ENCODE measurements at places on chromosomes 3 and 15.

- no peak for DNase-seq
Measured at GRCh38 chr3:148856384-148856783, 8.7 kb upstream of the CPA3 start.

DNA sequence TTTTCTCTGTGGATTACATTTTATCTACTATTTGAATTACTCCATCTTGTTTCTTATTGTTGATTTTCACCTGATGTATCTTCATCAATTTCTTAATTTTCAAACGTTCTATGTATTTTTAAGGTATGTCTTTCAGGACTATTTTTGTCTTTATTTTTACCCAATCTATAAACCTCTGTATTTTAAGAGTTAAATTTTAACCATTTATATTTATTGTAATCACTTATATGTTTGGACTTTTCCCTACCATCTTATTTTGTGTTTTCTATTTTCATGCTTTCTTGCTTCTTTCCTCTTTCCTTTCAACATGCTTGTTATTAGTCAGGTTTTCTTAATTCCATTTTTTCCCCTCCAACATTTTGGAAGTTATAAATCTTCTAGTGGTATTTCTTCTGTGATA, 49.5 kb upstream of the NR2E3 start:
- DNase-seq = no peak

DNA sequence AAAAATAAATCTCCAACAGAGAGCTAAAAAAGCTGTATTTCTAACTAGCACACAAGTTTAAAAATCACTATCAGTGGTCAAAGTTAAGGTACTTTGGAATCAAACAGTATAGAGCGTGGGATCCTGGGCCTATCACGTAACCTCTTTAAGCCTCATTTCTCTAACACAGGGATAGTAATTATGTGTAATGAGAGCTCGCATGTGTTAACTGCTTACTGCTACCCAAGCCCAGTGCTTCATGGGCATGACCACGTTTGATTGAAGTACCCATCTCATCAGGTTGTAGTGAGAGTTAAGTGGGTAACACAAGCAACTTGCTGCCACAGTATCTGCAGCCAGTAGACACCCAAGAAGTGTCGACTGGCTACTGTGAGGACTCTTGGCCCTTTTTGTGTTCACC, 28.2 kb upstream of the NOX5 start:
- DNase-seq = no peak

GRCh38 chr15:99504071-99504822, 61.5 kb upstream of the MEF2A start:
- no peak for DNase-seq

DNA sequence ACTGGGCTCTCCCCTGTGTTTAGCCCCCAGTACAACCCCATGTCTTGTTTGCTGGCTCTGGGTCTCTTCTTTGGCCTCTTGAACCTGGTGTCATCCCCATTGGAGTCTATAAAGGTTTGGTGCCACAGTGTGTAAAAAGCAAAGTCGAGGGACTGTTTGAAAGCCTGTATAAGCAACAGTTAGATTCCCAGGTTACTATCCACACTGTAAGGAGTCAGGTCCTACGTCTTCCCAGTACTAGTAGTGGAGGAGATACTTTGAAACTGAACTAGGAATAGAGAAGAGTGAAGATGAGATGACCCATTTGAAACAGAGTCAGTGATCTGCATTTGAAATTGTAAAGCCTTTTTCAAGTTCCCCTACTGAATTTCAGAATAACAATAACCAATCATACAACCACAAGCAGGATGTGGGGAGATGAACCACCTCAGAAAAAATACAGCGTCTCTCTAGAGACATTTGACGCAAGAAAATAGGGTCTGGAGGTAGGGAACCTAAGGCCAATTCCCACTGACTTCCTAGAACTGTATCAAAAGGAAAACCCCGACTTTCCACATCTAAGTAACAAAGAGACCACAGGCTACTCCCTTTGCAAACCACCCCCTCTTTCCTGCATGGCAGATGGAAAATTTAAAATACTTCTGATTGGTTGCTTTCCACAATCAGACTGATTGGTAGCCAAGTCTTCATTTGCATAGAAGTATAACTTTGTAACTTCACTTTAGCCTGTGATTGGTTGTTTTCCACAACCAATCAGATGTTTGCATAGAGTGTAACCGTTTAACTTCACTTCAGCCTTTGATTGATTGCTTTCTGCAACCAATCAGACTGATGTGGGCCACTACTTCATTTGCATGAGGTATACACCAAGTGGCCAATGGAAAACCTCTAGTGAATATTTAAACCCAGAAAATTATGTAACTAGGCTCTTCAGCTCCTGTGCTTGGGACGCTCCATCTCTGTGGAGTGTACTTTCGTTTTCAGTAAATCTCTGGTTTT, 49.9 kb upstream of the NEDD4 start:
- no peak for DNase-seq

GRCh38 chr3:182000447-182000846, 288.7 kb downstream of the SOX2 start:
- no peak for DNase-seq

DNA sequence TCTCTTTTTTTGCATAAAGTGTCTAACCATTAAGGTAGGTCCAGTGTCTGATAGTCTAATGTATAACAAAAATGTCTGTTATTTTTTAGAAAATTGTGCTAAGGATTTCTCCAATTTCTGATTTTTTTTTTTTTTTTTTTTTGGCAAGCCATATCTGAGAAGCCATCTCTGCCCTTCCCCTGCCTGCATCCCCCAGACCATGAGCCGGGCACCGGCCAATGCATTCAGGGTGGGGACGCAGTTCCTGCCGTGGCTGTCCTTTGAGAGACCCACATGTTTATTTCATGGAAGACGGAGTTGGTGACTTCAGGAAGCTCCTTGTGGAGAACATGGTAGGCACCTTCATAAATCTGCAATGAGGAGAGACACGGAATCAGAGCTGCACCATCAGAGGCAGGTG, 19.2 kb downstream of the ABTB1 start:
- DNase-seq = no peak

GRCh38 chr3:140580746-140581145, 97.1 kb upstream of the TRIM42 start:
- DNase-seq = no peak

GRCh38 chr3:109050591-109051167, 67.3 kb downstream of the MORC1 start:
- no peak for DNase-seq

- no peak for DNase-seq
Measured at GRCh38 chr3:78823434-78823833, 944.4 kb downstream of the ROBO1 start.

DNA sequence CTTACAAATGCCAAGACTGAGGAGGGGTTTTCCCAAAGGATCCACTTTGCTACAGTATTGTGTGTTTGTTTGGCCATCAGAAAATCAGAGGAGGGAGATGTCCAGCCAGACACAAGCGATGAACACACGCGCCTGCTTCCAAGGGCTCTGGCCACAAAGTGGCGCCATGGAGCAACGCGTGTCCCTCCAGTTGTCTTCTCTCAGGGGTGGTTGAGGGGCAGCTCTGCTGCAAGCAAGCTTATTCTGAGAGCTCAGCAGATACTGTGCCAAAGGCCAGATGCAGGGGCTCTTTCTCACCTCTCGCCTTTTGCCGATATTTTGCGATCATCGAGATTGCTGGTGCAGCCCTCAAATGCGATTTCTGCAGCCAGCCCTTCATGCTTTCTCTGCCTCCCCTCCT, 88.9 kb upstream of the OSBPL11 start:
- DNase-seq = no peak

DNA sequence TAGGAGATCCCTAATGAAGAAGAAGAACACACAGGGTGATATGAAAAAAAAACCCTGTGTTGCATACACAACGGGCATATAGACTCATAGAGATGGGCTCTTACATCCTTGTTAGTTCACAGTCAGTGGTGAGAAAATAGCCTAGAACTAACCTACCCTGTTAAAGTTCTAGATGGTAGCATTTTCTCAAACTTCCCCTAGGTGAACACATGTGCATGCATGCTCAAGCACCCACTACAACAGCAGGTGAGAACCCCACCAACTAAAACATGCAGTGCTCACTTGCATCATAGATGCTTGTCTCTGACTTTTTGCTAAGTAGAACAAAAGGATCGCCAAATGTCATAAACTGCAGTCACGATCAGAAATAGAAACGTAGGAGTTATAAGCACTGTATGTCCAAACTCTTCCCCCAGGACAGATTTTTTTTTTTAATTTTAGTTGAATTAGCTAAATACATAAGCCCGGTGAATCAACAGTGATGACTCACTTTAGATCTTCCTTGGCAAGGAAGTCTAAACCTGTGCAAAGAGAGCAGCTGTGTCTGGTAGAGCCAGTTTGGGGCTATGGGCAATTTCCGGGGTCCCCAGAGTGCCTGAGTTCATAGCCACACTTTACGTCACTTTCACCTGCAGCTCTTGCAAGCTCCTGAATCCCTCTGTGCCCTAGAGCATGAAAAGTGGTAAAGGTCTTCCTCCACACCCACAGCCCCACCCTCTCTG, 96.2 kb upstream of the SEMA6D start:
- no peak for DNase-seq

DNA sequence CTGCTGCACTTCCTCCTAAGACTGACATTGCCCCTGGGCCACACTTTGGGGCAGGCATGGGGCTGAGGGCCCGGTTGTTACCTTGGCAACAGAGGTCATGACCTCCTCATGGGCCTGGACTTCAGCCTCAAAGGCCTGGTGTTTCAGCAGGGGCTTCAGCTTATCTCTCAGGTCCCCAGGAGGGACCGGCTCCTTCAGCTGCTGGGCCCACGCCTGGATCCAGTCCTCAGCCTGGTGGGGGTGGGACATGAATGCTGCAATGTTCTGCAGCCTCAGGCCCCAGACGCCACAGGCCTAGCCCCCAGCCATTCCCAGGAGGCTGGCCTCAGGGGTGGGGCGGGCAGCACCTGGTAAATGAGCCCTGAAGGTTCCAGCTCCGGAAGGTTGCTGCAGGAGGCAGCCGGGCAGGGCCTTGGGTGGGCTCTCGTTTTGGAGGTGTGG, 27.6 kb downstream of the SPTBN5 start:
- no peak for DNase-seq

GRCh38 chr3:115825046-115825445, 201.7 kb downstream of the GAP43 start:
- DNase-seq = no peak

GRCh38 chr3:124588794-124589193, 141.5 kb upstream of the UMPS start:
- DNase-seq = no peak

GRCh38 chr3:113018536-113019181, 27.9 kb downstream of the GTPBP8 start:
- DNase-seq = no peak

DNA sequence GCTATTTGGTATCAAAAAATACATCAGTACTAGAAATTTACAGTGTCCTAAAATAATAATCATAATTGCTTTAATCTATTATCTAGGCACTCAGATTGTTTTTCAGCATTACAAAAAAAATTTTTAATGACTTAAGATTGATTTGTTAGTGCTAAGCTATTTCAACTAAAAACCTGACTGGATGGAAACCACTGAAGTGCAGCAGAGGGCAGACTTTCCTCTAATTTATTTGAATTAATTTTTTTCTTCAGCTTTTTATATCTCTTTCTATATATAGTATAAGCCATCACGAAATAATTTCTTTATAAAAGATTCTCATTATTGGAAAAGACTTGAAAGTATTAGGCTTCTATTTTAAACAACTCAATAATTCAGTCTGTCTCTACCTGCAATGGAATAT, 131.4 kb downstream of the IQCH start:
- DNase-seq = no peak

DNA sequence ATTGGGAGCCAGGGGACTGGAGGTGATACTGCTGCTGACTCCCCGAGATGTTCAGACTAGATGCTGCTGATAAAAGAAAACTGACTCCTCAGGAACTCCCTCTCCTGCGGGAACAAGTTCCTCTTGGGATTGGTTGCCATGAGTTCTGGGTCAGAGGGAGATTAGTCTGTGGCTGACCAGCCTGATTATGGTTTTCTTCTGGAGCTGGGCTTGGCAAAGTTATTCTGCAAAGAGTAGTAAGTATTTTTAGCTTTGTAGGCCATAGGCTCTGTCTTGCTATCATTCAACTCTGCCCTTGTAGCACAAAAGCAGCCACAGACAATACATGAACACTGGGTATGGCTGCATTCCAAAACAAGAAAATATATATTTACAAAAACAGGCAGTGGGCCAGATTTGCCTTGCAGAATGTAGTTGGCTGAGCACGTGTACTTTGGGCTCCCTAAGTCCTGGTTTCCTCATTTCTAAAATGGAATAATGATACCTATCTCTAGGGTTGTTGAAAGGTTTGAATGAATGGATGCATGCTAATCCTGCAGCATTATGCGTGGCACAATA, 796.8 kb downstream of the AGBL1 start:
- DNase-seq = no peak

GRCh38 chr3:55327131-55327920, 159.8 kb downstream of the WNT5A start:
- no peak for DNase-seq

GRCh38 chr15:25609371-25609770, 170.5 kb upstream of the UBE3A start:
- no peak for DNase-seq

- no peak for DNase-seq
Measured at GRCh38 chr3:172190980-172191379, 151.6 kb downstream of the FNDC3B start.

DNA sequence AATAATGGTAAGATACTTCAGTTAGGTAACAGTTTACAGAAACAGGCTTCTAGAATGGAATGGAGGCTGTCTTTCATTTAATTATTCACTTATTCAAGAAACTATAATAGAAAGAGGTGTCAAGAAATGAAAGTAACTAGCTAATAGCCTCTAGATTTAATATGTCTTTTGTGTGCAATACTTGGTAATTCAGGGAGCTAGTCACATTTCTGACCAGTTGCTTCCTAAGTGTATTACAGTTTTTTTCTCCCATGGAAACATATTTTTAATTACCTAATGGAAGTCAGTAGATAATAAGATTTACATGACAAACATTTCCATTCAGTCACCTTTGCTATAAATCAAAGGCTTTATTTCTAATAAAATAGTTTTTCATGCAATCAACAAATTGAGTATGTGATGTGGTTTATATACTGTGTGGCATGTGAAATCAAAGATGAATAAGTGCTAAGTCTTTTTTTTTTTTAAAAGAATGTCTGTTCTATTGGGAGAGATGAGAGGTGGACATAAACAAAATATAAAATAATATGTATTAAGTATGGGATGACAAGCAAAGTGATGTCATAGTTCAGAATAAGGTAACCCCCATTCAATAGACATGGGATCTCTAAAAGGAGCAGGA, 985.7 kb downstream of the SQOR start:
- no peak for DNase-seq

DNA sequence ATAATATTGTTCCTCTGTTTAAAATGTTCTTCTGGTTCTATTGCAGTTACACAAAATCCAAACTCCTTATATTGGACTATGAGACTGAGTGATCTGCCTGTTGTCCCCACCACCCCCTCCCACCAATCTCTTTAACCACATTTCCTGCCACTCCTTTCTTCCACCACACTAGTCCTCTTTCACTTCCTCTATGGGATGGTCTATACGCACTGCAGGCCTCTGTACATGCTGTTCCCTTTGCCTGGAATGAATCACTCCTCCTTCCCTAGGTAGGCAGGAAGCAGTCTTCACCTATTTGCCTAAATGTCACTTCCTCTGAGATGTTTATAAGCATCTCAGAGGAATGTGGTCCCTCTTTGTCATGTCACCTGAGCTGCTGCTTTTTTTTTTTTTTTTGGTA, 4.0 kb downstream of the MAP2K1 start:
- no peak for DNase-seq
